ENCODE measurements at places on chromosomes 3 and 15.

- DNase-seq: no peak
These were observed 68.2 kb upstream of the THRB start for GRCh38 chr3:24562895-24563294.

DNA sequence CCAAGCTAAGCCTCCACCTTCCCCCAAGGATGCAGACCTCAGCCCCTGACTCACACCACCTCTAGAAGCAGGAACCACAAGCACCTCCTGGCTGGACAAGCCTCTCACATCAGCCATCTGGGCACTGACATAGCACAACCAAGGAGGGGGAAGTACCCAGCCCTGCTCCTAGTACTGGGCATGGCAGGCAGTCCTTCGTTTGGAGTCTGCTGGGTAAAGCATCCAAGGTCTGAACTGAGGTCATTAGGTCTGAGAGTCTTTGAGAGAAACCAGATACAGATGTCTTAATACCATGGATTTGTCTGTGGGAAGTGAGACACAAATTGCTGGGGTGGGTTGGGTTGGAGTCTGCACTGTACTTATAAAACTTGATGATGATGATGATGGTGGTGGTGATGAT is 61.8 kb downstream of the CCDC33 start:
- DNase-seq: no peak

DNA sequence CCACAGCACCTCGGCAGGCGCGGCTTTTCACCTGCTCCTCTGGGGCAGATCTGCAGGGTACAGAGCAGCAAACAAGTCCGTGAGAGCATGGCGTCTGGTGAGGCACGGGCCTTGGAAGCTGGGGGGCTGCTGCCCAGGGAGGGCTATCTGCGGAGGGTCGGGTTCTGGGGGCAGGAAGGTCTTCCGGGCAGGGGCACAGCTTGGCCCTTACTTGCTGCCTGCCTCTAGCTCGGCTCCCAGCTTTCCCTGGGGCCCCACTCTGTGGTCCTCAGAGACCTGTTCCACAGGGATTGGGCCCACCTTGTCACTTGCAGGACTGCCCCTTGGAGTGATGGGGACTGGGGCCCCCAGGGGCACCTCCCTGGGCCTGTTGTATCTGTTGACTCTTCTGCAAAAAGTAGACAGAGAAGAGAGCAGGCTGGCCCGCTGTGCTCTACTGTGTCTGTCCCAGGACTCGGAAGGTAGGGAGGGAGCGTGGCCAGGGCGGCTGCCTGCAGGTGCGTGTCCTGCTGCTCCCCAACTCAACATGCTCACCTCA is 84.1 kb downstream of the TBC1D2B start:
- DNase-seq: no peak

- no peak for DNase-seq
These were observed 25.2 kb downstream of the TSC22D2 start for GRCh38 chr3:150433347-150433746.

DNA sequence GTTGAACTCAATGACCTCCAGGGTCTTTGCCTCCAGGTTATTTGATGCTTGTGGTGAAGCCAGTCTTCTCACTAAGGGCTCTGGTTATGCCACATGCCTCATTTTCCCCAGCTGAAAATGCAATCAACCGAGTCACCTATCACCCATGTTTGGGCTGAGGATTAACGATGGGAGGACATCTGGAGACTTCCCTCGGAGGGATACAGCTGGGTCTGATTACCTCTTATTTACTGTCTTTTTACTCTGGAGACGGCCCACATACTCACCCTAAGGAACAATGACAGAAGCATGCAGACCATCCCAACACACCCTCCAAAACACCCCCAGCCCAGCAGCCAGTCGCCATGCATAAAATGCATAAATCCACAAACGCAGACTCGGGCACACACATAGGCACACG is 187.4 kb downstream of the OPA1 start:
- no peak for DNase-seq

DNA sequence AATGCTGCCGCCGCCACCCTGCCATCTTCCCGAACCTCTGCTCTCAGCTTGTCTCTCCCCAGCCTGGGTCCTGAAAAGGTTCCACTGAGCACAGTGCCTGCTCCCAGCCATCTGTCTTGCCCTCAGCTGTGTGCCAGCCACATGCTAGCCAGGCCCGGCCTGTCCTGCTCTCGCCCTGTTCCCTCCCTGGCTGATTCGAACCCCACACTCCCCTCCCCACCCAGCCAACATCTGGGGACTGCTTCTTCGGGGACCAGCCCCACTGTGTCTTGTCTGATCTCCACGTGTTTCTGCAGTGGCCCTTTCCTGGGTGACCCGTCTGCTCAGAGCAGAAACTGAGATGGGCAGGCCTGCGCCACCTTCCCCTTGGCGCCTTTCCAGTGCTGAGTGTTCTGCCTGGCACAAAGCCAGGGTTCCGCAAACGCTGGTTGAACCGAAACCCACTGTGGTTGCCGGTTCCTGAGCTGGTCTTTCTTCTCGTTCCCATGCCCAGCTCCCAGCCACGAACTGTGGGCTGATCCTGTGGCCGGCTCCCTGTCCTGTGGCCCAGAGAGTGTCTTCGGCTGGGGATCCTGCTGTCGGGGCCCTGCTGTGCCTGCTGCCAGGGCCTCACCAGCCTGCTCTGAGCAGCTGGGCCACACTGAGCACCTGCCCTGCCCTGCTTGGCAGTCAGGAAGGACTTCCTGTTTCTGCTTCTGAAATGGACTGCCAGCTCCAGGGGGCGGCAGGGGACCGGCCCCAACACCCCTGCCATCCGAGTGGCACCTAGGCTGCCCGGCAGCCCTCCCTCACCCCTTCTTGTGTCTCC is 62.7 kb upstream of the KLF13 start:
- DNase-seq: peak; percentile 22

DNA sequence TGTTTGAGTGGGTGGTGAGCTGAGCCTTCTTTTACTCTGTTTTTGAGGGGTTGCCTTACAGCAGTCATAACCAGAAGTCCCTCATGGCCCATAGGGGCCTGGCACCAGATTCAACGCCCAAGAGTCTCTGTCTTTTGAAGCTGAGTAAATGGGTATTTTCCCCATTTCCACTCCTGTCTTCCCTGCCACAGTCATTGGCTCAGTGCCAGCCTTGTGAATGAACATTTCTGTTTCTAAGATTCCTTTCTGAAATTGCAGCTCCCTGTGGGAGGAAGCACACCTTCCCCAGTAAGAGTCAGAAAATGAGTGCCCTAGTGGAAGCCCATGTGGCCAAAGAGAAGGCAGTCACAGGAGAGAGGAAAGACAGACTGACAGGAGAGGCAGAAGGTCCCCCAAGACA is 43.7 kb upstream of the POLR2M start:
- no peak for DNase-seq

DNA sequence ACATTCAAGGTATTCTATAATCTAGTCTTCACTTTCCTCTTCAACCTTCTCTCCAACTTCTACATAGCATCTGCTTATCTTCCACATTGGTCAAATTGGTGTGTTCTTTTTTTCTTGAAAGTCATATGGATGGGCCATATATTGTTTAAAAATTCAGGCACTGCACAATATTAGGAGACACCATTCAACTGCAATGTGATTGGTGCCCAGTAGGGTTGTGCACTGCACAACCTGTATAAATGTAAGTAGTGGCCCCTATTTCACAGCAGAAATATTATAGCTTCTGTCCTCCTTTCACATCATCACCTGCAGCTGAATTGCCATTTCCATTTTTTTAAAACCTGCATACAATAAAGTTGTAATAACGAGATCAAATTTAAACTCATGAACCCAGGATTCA is 18.1 kb upstream of the GOLIM4 start:
- DNase-seq: no peak

DNA sequence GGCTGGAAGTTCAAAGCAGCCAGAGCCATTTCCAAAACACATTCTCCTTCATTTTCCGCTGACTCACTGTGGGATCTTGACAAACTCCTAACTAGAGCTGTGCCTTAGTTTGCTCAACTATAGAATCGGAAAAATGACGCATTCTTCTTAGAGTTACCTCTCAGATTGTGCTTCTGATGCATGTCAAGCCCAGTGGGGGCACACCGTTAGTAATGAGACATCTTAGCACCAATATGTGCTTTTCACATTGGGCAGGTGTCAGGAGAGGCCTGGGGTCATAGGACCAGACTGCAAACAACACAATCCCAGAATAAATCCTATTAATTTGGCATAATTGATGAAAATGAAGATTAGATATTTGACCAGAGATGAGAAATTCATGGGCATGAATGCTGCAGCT is 71.3 kb upstream of the UBE3A start:
- no peak for DNase-seq

DNA sequence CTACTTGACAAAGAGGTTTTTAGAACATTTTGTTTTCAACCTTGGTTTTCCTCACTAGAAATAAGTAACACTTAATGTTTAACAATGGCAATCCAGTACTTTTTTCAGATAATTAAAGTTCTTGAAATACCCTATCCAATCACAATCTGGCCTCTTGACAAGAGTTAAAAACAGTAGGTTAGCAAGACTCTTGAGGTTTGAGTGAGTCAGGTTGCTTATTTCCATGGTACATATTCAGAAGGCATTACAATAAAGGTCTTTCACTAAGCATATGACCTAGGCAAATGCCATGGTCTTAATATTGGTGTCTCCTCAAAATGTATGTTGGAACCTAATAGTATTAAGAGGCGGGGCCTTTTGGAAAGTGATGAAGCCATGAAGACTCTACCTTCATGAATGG is 5.6 kb downstream of the SUCNR1 start:
- no peak for DNase-seq

GRCh38 chr3:68892297-68892696 is 40.0 kb downstream of the TAFA4 start:
- DNase-seq: no peak

DNA sequence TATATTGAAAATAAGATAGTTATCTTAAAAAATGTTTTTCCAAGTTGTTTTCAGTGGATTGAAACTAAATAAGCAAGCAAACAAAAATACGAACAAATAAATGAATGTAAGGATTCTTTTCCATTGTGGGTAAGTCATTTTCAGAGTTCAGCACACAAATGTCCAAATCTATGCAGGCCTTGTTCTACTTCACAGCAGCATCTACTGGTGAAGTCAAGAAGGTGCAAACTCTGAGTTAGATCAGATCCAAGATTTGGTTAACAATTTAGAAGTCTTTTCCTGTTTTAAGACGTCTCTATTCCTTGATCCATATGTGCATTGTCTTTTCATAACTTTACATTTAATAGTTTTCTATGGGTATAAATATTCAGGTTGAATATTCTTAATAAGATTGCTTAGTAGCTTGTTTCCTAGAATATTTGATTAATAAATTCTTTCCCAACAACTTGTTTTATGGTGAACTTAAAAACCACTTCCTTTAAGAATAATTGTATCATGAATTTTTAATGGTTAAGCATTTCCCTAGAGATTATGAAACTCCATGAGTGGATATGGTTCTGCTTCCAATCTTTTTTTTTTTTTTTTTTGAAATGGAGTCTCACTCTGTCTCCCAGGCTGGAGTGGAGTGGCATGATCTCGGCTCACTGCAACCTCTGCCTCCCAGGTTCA is 10.5 kb downstream of the PTX3 start:
- no peak for DNase-seq

- no peak for DNase-seq
These were observed 116.3 kb downstream of the TMCO5A start for GRCh38 chr15:38050529-38051448.

- no peak for DNase-seq
These were observed 52.3 kb upstream of the CGNL1 start for GRCh38 chr15:57323806-57324589.

DNA sequence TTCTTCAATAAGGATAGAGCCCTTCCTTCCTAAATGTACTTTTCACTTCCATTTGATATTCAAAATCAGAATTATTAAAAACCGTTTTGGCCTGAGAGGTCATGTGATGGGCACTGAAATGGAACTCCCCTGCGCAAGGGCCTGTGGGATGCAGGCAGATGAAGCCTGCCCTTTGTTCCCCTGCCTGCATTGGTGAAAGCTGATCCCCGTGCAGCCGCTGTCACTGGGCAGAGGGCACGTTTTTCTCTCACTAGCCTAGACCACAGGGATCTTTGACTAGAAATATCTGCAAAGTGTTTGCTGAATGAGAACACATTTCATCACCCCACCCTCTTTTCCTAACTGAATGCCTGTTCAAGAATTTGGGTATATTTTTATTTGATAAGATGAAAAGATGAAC is 74.9 kb downstream of the TIPARP start:
- DNase-seq: no peak

GRCh38 chr3:159791336-159791735 is 197.3 kb upstream of the IL12A start:
- no peak for DNase-seq

DNA sequence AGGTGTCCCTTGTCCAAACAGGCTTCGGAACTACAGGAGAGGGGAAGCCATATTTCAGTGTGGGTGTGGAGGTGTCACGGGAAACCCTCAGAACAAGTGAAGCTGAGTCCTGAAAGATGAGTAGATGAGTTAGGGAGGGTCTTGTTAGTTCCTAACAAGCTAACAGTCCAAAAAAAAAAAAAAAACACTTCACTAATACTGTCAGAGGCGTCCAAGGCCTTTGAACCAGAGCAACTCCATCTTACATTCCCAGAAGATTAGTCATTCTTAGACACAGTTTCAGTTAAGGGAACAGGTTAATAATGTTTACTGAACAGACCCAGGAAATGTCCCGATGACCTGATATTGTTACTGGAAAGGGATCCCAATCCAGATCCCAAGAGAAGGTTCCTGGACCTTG is 7.0 kb upstream of the ATP8B4 start:
- DNase-seq: no peak

- DNase-seq: no peak
These were observed 800.3 kb downstream of the TUSC7 start for GRCh38 chr3:117509858-117510257.

- no peak for DNase-seq
These were observed 106.6 kb downstream of the SEMA5B start for GRCh38 chr3:122920986-122921385.

DNA sequence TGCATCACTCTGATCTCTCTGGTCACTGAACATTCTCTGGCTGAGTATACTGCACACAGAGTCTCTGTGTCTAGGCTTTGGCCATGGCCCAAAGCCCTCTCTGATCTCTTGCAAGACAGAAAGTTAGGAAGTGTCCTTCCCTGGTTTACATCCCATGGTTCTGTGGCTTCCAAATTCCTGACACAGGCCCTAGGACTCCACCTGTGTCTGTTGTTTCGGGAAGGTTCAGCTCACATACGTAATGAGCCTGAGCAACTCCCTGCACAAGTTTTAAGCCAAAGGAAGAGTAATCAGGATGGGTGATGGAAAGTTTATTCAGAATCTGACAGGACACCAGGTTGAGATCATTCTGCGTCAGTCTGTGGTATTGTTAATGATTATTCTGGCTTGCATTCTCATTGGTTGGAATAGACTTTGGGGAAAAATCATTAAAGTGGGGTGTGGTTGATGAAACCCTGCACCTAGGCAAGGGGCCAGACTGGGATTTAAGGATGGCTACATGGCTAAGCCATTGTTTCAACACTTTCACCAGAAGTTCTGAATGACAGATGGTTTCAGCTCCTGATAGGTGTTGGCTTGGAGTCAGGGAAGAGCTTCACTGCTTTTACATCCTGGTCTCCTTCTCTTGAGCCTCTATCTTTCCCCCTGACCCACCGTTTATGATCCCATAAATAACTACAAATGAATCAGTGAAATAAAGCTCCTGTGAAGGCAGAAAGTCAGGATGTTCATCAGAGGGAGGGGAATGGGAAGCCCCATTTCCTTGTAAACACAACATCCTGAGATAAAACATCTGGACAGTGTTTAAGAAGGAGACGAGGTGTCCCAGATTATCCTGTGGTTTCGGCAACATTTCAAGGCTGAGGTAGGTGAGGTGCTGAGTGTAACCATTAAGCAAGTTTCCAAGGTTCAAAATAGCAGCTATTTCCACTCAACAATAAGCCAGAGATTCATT is 14.1 kb downstream of the LCMT2 start:
- no peak for DNase-seq

- DNase-seq: no peak
These were observed 18.0 kb downstream of the PLA2G4F start for GRCh38 chr15:42138411-42138810.
